Left ventricle myocardium inferior (tissue), 1 donor: ENCODE measurements at places on chromosomes 13 and 19. TPM values are rescaled to one million over a fixed set of nuclear protein-coding genes. Genes with fewer than 3 reads are reported as not detected.

Gene ZNF850
- total RNA-seq: 5.2 TPM

GRCh38 chr13:67001363-67001762, 228.8 kb downstream of the PCDH9 start:
- H3K4me3 ChIP-seq: no peak overlapping the region
- no peaks in the 10 kb centered on the region for H3K36me3 ChIP-seq
- H3K4me1 ChIP-seq: no peaks in the 10 kb centered on the region

Gene OR4F17
- not detected for total RNA-seq

Gene ELAVL1
- total RNA-seq: 50.5 TPM

Gene C19orf12
- 48.6 TPM for total RNA-seq

Gene MTUS2
- 101 TPM for total RNA-seq

Gene CEACAM21
- 0.60 TPM for total RNA-seq
